AG10803 (cell line): ENCODE measurements at places on chromosomes 7 and 10.

- peak; percentile 72 for DNase-seq
These were observed 260.7 kb upstream of the PRKCQ start for GRCh38 chr10:6840766-6841165.

- no peak for DNase-seq
These were observed 152.5 kb upstream of the CHST15 start for GRCh38 chr10:124245806-124246440.

DNA sequence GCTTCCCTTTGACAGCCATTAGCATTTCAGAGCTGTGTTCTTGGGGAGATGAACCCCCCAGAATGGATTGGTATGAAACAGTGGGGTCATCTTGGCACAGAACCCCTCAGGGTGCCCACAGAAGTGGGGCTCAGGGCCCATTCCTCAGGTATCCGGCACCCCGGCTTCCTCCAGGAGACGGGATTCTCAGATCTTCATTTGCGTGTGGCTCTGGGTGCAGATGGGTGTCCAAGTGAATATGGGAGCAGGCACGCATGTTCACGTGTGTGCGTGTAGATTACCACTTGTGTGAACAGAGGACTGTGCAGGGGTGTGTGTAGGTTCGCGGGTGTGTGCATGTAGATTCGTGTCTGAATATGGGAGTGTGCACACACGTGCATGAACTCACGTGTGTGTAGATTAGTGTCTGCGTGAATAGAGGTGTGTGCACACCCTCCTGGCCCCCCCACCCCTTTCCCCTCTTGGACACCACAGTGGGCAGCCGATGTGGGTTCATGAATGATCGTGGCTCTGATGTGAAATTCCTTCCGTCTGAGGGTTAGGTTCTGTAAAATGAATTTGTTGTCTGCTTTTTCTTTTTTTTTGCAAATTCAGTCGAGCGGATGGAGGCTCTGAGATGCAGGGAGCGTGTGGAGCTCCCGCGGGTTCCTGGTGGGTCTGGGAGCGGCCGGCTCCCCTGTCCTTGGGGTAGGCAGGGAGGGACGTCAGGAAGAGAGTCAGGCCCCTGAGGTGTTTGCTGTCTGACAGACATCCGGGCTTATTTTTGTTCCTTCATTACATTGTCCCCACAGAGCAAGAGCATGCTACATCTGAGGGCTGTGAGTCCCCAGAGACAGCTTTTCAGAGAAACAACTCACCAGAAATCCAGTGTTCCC is 7.4 kb downstream of the ELFN1 start:
- DNase-seq: no peak

- DNase-seq: no peak
These were observed 6.7 kb downstream of the FAM180A start for GRCh38 chr7:135741905-135742304.

- DNase-seq: peak; percentile 72
These were observed 31.1 kb upstream of the ABCA13 start for GRCh38 chr7:48140001-48140681.

DNA sequence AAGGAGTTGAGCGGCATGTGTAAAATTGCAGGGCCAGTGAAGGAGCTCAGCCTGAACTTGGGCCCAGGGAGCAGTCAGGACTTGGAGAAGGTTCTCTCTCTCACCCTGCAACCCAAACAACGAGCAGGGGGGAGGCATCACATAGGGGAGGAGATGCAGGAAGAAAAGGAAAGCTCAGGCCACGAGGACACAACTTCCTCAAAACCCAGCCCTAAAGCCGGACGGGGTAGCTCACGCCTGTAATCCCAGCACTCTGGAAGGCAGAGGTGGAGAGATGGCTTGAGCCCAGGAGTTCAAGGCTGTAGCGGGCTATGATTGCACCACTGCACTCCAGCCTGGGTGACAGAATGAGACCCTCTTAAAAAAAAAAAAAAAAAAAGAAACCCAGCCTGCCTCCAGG is 629.1 kb downstream of the PARD3 start:
- DNase-seq: no peak

- no peak for DNase-seq
These were observed 757.0 kb upstream of the C7orf33 start for GRCh38 chr7:147833557-147833956.

GRCh38 chr7:75946207-75946855 is 31.4 kb downstream of the POR start:
- DNase-seq: no peak

- DNase-seq: no peak
These were observed at the start of gene CYP2C9 for GRCh38 chr10:94938383-94938782. Gene CYP2C9 (plus strand): TSS chr10:94938658. CDS start chr10:94938683, 25 bp downstream.

DNA sequence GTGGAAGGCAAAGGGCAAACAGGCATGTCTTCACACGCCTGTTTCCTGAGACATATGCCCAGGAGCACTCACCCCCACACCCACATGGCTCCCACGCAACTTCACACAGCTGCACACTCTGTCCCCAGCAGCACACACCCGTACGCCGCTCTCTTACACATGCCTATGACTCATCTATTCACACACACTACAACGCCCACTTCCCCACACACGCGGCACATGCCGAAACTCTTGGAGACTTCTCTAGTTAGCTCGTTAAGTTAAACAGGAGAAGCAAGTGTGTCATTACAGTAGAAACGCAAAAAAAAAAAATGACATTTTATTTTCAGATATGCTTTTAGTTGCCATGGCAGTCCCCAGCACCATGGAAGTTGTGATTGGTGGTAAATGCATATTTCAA is 6.7 kb downstream of the CALN1 start:
- DNase-seq: no peak

- no peak for DNase-seq
These were observed 27.7 kb downstream of the CPXM2 start for GRCh38 chr10:123863721-123864482.

- DNase-seq: no peak
These were observed 96.4 kb downstream of the KCNMA1 start for GRCh38 chr10:77541247-77541646.

- DNase-seq: peak; percentile 34
These were observed 147.6 kb downstream of the POLR1F start for GRCh38 chr7:19561121-19561805.

GRCh38 chr10:84156768-84157167 is 16.8 kb upstream of the GPR15LG start:
- peak; percentile 3 for DNase-seq

DNA sequence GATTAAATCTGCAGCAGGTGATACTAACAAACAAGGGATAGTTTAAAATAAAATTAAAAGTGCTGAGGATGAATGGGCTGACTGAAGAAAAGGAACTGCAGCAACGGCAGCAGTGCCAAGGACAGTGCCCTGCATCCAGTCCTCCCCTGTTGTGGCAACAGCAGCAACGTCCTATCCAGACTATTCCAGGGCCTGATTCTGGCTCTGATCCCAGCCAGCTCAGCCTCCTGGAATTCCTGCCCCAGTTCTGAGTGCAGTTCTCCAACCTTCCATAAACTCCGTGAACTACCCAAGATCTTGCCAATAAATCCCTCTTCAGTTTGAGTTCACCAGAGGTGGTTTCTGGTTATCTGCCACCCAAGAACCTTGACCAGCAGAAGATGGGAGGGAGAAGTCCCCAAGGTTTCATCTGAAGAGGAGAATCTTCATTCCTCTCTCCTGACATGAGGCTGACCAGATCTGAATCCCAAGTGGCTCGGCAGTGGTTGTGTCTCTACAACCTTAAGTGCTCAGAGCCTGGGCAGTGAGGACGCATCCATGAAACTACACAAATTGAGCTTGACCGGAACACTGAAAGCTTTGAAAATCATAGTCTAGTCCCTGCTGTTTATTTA is 115.8 kb downstream of the SORBS1 start:
- DNase-seq: peak; percentile 81
